ENCODE measurements at places on chromosomes 1 and 21.

DNA sequence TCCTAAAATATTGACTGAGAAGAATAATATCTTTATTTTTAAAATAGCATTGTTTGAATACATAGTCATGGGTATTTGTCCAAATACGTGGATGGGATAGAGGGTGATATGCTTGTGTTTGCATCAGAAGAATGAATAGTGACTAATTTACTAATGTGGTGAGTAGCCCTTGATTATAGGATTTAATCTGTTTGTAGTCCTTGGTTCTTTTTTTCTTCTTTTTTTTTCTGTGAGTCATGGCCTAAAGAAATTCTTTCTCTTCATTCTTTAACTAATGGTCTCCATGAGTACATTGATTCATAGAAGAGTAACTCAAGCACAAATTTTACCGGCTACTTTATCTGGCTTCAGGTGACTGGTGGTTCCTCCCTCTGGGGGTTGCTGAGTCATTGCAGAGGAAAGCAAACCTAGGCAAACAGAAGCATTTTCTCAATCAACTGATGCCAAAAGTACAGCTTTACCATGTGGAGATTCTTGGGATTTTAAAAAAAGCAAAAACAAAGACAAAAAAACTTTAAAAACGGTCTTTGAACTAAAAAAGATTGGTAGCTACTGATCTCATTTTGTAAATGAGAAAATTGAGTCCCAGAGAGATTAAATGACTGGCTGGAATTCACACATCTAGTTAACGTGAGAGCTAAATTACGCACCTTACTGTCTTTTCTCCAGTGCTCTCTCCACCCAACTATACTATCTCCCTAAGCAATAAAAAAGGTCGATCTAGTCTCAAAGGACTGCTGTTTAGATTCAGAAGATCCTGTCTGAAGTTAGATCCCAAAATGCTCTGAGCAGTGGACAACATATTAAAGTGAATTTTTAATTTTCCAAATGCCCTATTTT lies 40.5 kb downstream of the AK5 start:
- peak; percentile 90 for DNase-seq

GRCh38 chr1:208747979-208748378 lies 503.8 kb upstream of the PLXNA2 start:
- DNase-seq, result no peak

DNA sequence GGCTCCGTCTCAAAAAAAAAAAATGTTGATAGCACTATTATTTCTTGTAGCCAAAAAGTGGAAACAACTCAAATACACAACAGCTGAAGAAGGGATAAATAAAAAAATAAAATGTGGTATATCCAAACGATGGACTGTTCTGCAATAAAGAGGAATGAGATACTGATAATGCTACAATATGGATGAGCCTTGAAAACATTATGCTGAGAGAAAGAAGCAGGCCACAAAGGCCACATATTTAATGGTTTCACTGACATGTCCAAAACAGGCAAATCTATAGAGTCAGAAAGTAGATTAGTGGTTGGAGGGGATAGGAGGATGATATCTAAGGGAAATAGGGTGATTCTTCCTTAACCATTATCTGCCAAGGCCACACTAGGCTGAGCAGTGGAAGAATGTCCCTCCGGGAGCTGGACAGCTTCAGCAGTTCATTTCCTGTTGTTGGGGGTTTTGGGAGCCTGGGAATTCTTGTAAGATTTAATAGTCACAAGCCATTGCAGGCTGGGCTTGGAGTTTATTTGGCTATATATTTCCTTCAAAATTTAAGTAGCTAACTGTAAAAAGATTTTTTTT lies 53.5 kb downstream of the ST3GAL3 start:
- DNase-seq, result peak; percentile 25

- DNase-seq, result no peak
Measured at GRCh38 chr1:8765198-8765597, 52.2 kb downstream of the RERE start.

GRCh38 chr1:43270421-43271095 lies 775 bp downstream of the TMEM125 start:
- peak; percentile 12 for DNase-seq

GRCh38 chr1:47201179-47201578 lies 11.3 kb upstream of the PDZK1IP1 start:
- DNase-seq, result peak; percentile 35

DNA sequence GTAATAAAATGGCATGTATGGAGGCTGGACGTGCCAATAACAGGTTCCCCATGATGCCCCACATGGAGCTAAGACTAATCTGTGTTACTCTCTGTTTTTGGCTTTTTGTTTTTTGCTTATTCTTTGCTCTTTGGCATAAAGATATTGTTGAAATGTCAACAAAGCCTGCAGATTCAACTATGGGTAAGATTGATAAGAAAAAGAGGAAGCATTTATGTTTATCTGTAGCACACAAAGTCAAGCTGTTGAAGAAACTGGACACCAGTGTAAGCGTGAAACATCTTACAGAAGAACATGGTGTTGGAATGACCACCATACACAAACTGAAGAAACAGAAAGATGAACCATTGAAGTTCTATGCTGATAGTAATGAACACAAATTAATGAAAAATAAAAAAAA lies 402.7 kb downstream of the LTN1 start:
- DNase-seq, result no peak

DNA sequence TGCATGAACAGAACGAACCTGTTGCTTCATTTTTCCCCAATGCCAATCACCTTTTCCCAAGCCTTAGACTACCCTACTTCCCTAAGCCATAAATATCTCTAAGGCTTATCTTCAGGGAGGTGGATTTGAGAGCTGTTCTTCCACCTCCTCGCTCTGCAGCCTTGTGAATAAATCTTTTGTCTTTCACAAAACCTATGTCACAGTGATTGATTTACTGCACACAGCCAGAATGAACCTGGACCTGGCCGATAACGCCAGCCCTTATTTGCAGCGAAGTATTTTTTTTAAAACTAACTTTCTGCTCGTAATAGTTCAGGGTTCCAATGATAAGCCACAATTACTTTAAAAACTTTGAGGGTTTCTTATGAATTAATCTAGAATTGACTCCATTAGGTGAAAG lies 632.6 kb downstream of the PTPRU start:
- no peak for DNase-seq

- no peak for DNase-seq
Measured at GRCh38 chr21:28604946-28605537, 387.6 kb downstream of the LTN1 start.

DNA sequence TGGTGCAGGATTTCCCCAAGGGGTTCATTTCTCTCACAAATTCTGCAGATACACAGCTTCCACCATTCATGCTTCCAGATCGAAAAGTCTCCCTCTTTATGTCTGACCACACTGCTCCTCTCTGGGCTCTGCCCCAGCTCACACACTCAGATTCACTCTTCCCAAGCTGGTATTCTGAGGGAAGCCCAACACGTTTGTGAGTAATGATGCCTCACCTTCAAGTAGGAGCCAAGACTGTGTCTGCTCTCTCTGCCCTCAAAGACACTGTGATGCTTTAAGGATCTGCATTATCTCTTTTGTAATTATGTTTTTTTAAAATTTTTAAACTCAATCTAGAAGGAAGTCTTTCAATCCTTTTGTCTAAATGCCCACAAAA lies 19.8 kb downstream of the PRAMEF11 start:
- no peak for DNase-seq

- no peak for DNase-seq
Measured at GRCh38 chr1:48744032-48744431, 32.7 kb downstream of the BEND5 start.

- DNase-seq, result peak; percentile 63
Measured at GRCh38 chr21:39788383-39788782, 43.4 kb downstream of the IGSF5 start.

DNA sequence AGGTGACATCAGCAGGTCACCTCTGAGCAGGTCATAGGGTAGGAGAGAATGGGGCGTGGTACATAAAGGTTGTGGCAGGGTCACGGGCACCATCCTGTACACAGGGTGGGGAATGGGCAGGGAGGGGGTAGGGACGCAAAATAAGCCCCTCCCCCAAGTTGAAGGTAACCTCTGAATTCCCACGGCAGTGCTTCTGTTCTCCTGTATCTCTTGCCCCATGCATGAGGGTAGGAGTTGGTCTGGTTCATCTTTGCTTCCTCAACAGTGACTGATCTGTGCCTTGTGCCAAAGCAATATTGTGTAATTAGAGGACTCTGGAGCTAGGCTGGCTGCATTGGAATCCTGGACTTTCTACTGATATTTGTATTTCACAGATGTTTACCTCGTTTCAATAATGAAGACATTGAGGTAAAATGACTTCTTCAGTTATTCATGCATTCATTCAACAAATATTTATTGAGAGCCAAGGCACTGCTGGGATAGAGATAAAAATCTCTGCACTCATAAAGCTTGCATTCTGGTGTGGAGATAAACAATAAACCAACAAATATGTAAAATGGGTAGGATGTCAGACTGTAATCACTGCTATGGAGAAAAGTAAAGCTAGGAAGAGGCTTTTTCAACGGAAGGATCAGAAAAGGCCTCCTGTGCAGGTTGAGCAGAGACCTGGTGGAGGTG lies 18.4 kb upstream of the GFI1 start:
- no peak for DNase-seq

DNA sequence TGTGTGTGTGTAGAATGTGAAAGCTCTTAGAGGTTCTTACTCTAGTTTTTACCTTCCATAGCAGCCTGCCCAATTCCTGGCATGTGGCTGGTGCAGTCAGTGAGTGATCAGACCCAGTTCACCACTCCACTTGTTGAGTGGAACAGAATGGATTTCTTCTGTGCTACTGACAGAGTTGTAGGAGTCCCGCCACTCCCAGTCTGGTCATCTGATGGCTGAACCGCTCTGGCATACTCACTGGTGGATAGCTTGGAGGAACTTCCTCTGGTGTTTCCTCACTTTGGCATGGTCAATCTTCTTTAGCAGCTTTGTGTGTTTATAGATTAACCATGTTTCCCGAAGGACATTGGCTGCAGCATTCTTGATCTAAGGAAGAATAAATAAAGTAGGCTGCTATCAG lies 106.7 kb upstream of the ADAR start:
- DNase-seq, result peak; percentile 28

DNA sequence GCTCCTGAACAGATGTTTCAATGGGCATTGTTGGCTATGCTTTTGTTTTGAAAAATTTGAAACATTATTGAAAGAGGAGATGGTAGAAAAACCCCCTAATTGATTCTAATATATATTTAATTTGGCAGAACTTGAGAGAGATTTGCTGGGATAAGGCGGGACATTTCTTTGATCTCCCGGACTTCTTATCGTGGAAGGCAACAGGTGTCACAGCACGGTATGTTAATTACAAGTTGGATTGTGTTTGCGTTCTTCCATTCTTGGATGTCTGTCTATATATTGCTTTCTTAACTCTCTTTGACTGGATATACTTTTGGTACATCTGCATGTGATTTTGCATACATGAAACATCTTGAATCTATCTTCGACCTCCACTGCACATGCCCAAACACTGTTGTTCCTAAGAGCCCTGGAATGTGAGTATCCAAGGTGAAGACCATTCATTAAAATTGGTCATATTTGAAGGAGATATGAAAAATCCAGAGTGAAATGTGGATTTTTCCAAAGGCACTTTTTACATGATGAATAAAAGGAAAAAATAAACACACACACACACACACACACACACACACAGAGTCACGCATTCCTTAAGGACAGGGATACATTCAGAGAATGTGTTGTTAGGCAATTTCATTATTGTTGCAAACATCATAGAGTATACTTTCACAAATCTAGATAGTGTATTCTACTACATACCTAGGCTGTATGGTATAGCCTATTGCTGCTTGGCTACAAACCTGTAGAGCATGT lies 81.9 kb downstream of the FGGY start:
- peak; percentile 48 for DNase-seq

GRCh38 chr1:98342566-98342965 lies 319.0 kb upstream of the SNX7 start:
- DNase-seq, result no peak

DNA sequence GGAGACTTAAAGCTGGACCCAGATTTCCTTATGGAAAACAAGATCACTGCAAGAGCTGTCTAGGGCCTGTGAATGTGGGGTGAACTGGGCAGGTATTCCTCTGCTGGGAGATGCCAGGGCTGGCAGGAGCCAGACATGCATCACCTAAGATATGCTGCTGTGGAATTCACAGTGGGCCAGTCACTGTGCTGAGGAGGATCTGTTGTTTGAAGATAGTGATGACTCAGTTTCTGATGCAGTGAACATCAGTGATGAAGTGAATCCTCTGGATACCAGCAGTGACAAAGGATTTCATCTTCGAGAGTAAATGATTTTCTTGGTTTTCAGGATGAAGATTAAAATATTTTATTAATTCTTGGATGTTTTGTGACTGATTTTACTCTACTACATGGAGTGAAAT lies 29.9 kb upstream of the CAMSAP2 start:
- DNase-seq, result peak; percentile 49

DNA sequence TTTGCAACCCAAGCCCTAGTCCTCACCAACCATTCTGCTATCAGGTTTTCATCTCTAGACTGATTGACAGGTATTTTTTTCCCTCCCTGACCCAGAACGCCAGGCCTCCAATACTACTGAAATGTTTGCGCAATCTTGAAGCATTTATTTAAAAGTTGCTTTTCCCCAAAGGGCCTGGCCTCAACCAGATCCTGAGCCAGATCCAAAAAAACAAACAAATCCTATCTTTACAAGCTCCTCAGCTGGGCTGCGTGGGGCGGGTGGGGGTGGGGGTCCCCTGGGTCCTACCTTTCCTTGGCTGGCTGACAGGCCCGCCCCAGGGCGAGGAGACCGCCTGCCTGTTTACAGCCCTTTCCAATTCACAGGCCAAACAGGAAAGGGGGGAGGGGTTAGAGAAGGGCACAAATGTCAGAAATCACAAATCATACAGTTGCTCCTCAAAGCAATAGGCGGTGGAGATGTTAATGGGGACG lies 98.8 kb downstream of the FOXD2 start:
- DNase-seq, result no peak

DNA sequence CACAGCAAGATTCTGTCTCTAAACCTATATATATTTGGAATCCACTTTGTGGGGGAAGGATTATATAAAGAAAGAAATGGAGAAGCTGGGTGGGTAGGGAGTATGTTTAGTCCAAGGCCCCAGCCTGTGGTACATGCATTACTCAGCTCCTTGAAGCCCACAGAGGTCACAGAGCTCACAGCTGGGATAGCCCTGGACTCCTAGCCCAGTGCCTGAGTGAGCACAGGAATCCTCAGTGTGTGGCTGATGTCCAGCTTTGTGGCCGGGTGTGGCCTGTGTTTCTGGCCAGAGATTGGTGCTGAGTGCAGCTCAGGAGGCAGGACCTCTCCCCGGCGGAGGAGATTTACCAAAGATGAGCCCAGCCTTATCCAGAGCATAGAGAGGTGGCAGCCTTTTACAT lies 7.6 kb downstream of the CAPN9 start:
- peak; percentile 76 for DNase-seq

- peak; percentile 89 for DNase-seq
Measured at GRCh38 chr1:8116894-8117264, 90.8 kb upstream of the ERRFI1 start.

GRCh38 chr1:149916193-149916897 lies 1.3 kb downstream of the SV2A start:
- no peak for DNase-seq
